ENCODE measurements at places on chromosomes 5 and 9. TPM values are rescaled to one million over a fixed set of nuclear protein-coding genes. Genes with fewer than 3 reads are reported as not detected.

UGT3A1 gene
- total RNA-seq = 3.1 TPM

OLFML2A gene
- total RNA-seq = 6.4 TPM

ENTREP1 gene
- total RNA-seq = 11.6 TPM

GRCh38 chr5:15752663-15753285 is 252.8 kb downstream of the FBXL7 start:
- H3K4me1 ChIP-seq = peaks cover 25% of the 10 kb centered on the region
- no peaks in the 10 kb centered on the region for H3K36me3 ChIP-seq

GRCh38 chr5:135894789-135895188 is 852 bp downstream of the IL9 start:
- DNase-seq = no peak
- no peak overlapping the region for H3K27ac ChIP-seq
- no peaks in the 10 kb centered on the region for H3K27me3 ChIP-seq
- H3K36me3 ChIP-seq = no peaks in the 10 kb centered on the region

GRCh38 chr5:10400411-10400810 is 41.3 kb upstream of the ROPN1L start:
- H3K27ac ChIP-seq = no peak overlapping the region
- DNase-seq = no peak
- peaks cover 9% of the 10 kb centered on the region for H3K36me3 ChIP-seq
- no peaks in the 10 kb centered on the region for H3K4me1 ChIP-seq
- H3K27me3 ChIP-seq = no peaks in the 10 kb centered on the region

DNA sequence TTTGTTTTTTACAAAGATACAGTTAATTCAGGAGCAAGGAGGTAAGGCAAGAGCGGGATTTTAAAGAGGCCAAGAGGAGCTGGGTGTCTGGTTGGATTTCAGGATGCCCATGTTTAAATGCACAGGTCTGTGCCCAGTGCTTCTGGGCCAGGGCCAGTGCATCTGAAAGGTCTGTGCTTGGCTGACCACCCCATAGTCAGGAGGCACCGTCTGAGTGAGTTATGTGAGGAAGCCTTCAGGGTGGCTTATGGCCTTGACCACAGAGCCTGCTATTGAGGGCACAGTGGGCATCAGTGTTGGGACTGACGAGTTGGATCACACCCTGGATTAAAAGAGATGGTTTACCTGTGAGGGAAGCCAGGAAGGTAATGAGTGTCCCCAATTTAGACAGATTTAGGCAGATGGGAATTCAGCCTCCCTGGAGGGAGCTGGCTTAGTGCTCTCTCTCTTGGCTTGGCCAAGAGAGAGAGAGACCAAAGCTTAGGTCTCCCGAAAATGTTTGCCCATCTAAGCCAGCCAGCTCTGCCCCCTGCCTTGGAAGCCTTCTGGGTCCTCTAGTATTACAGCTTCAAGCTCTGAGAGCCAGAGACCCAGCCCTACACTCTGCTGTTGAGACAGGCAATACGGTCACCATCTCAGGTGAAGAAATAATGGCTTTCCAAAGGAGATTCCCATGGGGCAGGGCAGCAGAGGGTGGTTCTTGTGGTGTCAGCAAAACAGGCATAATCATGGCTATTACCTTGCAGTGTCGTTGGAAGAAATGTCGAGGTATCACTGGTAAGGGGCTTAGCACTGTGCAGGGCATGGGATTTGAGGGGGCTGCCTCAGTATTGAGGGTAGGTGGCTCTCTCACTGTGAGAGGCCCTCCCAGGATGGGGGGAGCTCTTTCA is 68.6 kb downstream of the RGS3 start:
- H3K4me3 ChIP-seq = no peak overlapping the region
- H3K27me3 ChIP-seq = no peaks in the 10 kb centered on the region
- no peaks in the 10 kb centered on the region for H3K36me3 ChIP-seq
- no peak for DNase-seq
- H3K4me1 ChIP-seq = no peaks in the 10 kb centered on the region
- H3K27ac ChIP-seq = no peak overlapping the region

DNA sequence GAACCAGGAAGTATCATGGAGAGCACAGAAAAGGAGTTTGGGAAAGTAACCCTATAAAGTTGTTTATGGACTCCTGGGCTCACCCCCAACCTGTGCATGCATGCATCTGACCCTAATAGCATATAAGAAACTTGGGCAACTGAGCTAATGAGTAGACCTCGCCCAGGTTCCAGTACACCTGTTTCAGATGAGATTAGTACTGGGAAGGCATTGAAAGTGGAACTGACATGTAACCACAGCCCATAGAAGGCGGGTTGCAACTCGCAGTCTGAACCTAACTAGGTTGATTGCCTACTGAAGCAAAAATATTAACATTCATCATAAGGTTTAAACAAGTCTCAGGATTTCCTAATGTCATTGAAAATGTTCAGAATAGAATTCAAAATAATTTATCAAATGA is 87.0 kb downstream of the WNK2 start:
- H3K4me1 ChIP-seq = no peaks in the 10 kb centered on the region
- H3K27me3 ChIP-seq = no peaks in the 10 kb centered on the region
- H3K27ac ChIP-seq = no peak overlapping the region

- H3K36me3 ChIP-seq = no peaks in the 10 kb centered on the region
- DNase-seq = no peak
- H3K4me1 ChIP-seq = no peaks in the 10 kb centered on the region
Observed at GRCh38 chr9:89536145-89536574, 38.2 kb upstream of the SEMA4D start.

- H3K27me3 ChIP-seq = no peaks in the 10 kb centered on the region
- no peak overlapping the region for H3K4me3 ChIP-seq
- no peaks in the 10 kb centered on the region for H3K36me3 ChIP-seq
- peaks cover 30% of the 10 kb centered on the region for H3K4me1 ChIP-seq
- H3K27ac ChIP-seq = no peak overlapping the region
- no peak for DNase-seq
Observed at GRCh38 chr9:30796764-30797163, 1587.7 kb upstream of the ACO1 start.

- no peaks in the 10 kb centered on the region for H3K36me3 ChIP-seq
- no peak for DNase-seq
- no peaks in the 10 kb centered on the region for H3K4me1 ChIP-seq
- H3K27me3 ChIP-seq = no peaks in the 10 kb centered on the region
- no peak overlapping the region for H3K4me3 ChIP-seq
Observed at GRCh38 chr5:10601246-10602030, 37.6 kb downstream of the ANKRD33B start.

All from GM23338 (cell line).